ENCODE measurements at places on chromosomes 3 and 15.

DNA sequence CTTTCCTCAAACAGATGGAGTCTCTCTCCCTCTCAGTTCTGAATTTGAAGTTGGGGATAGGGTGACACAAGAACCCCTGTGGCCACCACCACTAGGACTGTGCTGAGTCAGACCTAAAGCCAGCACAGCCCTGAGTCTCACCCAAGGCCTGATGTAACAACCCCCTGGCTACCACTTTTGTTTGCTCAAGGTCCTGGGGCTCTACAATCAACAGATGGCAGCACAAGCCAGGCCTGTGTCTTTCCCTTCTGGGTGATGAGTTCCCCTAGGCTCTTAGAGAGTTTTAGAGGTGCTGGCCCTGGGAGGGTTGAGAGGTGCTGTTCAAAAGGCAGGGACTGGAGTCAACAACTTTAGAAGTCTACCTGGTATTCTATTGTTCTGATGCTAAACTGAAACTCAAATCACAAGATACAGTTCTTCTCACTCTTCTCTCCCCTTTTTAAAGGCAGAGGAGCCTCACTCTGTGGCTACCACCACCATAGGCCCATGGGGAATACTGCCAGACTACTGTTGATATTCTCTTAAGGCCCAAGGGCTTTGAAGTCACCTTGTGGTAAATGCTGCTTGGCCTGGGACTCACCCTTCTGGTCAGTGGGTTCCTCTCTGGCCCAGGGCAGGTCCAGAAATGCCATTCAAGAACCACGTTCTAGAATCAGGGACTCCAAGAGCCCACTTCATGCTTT is 6.5 kb downstream of the OR5K4 start:
- no peak for DNase-seq

GRCh38 chr15:46366360-46367007 is 731.7 kb downstream of the SQOR start:
- DNase-seq = no peak

DNA sequence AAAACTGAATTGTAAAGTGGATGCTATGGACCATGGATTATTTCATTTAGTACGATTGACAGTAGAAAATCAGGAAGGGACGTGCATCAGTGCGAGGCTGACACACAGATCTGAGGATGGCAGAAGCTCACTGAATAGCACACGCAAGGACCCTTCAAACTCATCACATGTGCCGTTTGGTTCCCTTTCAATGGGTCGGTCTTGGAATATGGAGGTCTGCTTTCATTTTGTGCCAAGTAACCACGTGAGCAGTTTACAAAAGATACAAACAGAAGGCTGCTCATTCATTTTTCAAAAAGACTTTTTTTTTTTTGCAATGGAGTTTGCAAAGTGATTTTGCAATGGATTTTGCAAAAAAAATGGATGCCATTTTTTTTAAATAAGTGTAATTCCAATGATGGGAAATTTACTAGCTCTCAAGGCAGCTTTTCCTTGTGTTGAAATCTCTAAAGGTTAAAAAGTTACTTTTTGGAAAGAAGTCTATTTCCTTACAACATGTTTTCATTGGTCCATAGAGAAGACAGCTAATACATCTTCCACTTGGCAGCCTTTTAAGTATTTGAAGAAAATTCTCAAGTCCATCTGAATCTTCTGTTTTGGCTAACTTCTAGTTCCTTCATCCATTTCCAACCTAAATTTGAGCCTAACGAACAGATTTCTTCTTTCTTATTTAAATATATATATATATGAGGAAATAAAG is 392.3 kb upstream of the TPRG1 start:
- no peak for DNase-seq

GRCh38 chr15:64369078-64369607 is 12.1 kb downstream of the PCLAF start:
- DNase-seq = no peak

GRCh38 chr3:114831861-114832260 is 315.2 kb downstream of the ZBTB20 start:
- no peak for DNase-seq

- no peak for DNase-seq
Observed at GRCh38 chr3:98764472-98764884, 1.3 kb downstream of the ST3GAL6 start.

- DNase-seq = no peak
Observed at GRCh38 chr3:17115186-17115585, 230.4 kb downstream of the PLCL2 start.

- no peak for DNase-seq
Observed at GRCh38 chr3:100982710-100983109, 10.5 kb downstream of the ABI3BP start.

GRCh38 chr3:52671676-52672075 is 14.0 kb downstream of the PBRM1 start:
- no peak for DNase-seq

DNA sequence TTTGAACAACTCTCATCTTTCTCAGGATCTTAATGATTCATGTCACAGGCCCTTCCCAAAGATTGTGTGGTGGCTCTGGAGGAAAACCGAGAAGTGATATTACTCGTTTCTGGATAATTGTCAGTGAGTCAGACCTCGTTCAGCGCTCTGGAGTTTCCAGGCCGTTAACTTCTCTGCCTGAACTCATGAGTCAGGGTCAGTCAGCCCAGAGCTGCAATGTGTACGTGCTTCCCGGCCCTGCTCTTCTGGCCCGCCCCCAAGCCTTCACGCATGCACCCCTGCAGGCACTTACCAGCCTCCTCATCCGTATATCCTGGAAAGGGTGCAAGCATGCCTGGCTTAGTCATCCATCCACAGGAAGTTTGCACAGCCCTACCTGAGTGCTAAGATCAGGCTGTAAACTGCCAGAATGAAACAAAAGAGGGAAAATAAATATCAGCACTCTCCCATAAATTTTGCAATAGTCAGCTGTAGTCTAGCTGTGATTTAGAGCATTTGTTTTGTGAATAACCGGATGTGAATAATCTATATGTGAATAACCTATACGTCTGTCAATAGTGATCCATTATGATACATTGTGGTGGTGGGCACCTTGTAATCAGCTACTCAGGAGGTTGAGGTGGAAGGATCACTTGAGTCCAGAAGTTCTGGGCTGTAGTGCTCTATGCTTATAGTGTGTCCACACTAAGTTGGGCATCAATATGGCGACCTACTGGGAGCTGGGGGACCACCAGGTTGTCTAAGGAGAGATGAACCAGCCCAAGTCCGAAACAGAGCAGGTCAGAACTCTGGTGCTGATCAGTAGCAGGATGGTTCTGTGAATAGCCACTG is 35.3 kb upstream of the SEMA4B start:
- DNase-seq = no peak

- no peak for DNase-seq
Observed at GRCh38 chr15:74468341-74469032, 7.5 kb upstream of the UBL7 start.

DNA sequence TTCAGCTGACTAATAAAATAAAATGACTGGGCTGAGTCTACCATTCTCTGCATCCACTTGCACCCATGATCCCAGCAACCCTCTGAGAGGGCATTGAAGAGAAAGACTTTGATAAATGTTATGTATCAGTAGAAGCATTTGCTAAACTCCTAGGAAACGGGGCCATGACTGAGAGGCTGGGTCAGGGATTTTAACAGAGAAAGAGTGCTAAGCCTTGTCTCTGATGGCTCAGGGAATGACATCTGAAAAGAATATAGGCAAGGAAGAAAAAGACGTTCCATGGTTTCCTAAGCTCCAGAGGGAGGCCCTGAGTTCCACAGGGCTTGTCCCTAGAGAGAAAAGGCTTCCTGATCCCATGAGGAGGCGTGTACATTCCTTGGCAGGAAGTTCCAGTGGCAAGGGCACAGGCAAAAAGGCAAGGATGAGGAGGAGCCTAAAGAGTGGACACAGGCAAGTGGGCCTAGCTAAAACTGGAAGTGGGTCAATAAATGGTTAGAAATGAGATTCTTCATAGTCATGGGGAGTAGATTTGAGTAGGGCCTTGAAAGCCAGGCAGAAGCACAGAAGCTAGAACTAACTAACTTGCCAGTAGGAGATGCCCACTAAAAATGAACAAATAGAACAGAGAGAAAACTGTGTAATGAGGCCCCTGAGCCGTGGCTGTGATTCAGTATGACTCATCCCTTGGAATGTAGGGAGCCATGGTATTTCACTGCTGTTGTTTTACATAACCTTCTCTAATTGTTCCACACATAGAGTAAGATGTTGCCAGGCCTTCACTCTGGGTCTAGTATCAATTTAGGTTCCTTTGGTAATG is 44.9 kb upstream of the MANF start:
- DNase-seq = no peak

GRCh38 chr3:48935530-48935929 is 16.9 kb downstream of the ARIH2 start:
- DNase-seq = no peak

GRCh38 chr3:126937973-126938372 is 44.9 kb upstream of the PLXNA1 start:
- no peak for DNase-seq

DNA sequence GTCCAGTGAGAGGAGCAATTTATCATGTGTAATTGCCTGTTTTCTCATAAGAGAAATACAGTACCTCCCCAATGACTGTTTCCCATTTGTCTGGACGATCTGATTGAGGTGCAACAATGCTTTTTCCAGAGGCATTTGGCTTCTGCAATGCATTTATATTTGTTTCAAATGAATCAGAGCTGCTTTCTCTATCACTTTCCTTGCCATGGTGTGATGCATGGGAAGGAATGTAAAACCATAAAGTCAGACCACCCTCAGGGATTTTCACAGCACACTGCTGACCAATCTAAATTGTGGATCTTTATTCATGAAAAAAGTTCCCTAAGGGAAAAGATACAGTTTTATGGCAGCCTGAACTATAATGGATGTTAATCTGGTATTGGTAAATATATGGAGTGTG is 333.0 kb downstream of the ZNF385D start:
- no peak for DNase-seq

DNA sequence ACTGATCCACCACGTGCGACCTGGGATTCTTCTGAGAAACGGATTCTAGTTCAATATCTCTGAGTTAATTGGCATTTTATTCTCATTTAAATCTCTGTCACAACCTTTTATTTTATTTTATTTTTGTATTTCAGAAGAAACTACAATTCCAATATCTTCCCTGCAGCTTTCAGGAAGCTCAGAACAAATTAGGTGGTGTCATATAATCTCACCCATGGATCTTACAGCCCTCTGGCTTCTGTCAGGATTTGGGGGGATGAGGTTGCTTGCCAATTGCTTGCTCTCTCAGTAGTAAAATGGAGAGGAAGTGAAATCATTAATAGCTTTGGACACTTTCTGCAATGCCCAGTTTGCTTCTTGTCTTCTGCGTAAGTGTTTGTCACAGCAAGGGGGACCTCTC is 205.4 kb downstream of the TLE3 start:
- DNase-seq = no peak

DNA sequence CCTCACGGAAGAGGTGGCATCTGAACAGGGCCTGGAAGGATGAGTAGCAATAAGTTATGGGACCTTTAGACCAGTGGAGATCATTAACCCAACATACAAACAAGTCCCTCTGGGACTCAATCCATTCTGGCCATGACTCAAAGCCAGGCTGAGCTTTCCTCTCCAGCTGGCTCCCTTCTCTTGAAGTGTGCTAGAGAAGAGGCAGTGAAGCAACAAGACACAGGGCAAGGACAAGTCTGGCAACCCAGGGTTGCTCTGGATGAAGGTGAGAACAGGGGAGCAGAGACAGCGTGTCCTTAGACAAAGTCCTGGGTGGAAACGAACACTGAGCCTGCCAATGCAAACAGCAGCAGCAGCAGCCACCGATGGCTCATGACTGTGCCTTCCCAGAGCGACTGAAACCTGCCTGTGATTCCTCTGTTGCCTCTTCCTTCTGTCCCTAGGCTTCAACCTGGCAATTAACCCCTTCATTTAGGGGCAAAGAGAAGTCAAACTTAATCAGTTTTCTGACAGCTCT is 86.8 kb downstream of the BDH1 start:
- DNase-seq = no peak

DNA sequence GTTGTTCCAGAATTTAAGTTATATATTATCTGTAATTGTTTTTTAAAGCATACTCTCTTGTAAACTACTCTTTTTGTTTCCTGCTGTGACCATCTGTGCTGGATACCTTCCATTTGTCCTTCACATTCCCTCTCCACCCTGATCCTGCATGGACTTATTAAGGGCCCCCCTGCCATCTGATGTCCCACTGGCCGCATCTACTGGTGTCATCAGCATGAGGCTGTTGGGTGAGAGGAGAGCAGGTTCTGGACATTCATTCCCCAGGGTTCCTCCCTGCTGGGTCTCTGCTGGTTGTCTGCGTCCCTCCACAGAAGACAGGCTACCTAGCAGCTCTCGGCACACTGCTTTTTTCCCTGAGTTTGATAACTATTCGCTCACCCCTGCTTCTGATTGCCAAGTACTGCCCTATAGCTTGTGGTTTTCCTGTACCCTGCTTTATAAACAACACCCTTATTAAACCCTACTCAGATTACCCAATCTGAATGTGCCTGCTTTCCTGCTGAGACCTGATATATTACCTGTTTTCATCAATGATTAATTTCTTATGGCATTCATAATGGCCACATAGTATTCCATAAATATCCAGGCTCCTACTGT is 7.7 kb downstream of the CMTM8 start:
- no peak for DNase-seq

- DNase-seq = no peak
Observed at GRCh38 chr3:163812006-163812405, 1266.3 kb downstream of the SI start.

- no peak for DNase-seq
Observed at GRCh38 chr15:72341361-72341760, 21.4 kb upstream of the CELF6 start.

DNA sequence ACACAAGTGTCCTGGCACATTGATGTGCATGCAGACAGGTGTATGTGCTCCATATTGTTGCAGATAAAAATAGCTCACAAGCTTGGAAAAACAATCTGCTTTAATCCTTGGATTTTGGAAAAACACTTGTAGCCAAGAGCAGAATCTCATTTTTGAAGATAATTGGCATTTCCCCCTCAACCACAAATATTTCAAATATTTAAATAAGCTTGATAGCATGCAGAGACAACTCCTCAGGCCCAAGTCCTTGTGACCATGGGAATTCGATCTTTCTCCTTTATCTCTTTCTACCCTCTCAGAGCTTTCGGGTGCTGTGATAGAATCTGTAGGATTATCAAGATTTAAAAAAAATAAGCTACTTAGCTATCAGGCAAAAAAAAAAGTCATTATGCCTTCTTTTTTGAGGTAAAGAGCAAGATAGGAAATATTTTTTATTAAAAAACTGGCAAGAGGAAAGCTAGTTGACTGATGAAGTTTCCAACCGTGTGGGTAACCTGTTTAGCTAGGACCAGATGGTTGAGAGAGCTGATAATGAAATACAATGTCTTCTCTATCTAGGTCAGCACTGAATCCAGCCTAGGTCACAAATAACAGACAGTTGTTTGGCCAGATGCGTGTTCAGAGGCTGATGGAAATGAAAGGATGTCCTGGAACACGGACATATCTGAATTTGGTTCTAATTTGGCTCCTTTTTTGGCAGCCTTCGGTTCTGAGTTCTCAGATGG is 54.9 kb upstream of the SNRK start:
- DNase-seq = no peak

- DNase-seq = no peak
Observed at GRCh38 chr3:150797155-150797554, 34.2 kb upstream of the SIAH2 start.

- DNase-seq = no peak
Observed at GRCh38 chr3:118171236-118171852, 863.3 kb downstream of the IGSF11 start.

Measured in stimulated activated CD4-positive, alpha-beta T cell treated with anti-CD3 and anti-CD28 coated beads, Interleukin-1b, Interleukin-23, amount 100 ng/mL, for 1 hour (primary cell).